ENCODE measurements at places on chromosomes 11 and 22. TPM values are rescaled to one million over a fixed set of nuclear protein-coding genes. Genes with fewer than 3 reads are reported as not detected.

Gene FREY1
- 0.89 TPM for total RNA-seq

Gene NLRX1
- 15.7 TPM for total RNA-seq

DNA sequence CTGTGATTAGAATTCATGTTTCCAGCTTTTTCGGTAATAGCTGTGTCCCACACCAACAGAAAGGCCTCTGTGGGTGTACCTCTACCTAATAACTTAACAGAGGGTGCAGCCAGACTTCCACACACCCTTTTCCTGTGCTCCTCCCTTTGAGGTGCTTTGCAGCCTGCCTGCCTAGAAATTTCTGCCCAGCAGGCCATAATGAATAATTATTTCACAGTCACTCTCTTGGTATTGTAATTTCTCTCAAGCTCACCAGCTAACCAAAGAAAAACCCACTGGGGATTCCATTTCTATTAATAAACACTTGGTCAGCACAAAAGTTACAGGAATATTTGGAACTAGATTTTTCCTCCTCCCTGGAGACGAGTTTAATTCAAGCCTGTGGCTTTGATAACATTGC, 13.3 kb downstream of the WT1 start:
- no peak for DNase-seq

Gene RAG2
- not detected for total RNA-seq

Gene OR52E8
- total RNA-seq, result not detected

Gene HOATZ
- not detected for total RNA-seq

DNA sequence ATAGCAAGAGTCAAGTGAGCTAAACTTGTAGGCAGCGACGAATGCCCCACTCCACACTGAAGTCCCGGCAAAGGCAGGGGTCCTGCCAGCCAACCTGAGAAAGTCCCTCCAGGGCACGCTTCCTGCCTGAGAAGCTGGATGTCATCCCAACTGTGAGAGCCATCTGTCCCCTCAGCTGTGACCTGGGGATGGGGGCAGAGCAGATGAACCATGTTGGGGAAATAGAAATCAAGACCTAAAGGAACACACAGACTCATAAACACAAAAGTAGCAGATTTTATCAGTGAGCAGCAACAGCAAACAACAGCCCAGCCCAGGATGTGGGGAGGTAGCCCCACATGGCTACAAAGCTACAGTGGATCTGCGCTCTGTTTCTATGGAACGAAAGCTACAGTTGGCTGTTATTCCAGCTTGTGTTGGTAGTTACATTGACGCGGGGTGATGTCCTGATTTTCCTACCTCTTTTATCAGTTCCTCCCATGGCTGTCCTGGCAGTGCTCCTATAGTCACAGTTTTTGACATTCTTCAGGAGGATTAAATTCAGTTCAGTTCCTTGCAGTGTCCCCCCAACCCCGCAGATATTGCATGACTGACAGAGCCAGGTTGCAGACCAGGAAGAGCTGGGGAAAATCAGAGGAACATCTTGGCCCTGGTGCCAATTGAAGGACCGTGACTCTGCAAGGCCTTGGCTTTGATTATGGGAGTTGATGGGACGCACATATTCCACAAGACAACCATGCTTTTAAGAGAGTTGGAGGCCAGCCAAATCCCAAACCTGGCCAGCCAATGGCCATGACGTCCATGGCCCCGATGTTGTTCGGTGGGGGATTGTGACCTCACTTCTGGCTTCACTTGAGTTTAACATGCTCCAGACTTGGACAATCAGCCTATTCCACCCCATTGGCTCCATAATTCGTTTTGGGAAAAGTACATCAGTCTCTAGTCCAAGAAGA, 14.6 kb downstream of the MRGPRD start:
- no peak for DNase-seq

Gene LRRC55
- 0.12 TPM for total RNA-seq

DNA sequence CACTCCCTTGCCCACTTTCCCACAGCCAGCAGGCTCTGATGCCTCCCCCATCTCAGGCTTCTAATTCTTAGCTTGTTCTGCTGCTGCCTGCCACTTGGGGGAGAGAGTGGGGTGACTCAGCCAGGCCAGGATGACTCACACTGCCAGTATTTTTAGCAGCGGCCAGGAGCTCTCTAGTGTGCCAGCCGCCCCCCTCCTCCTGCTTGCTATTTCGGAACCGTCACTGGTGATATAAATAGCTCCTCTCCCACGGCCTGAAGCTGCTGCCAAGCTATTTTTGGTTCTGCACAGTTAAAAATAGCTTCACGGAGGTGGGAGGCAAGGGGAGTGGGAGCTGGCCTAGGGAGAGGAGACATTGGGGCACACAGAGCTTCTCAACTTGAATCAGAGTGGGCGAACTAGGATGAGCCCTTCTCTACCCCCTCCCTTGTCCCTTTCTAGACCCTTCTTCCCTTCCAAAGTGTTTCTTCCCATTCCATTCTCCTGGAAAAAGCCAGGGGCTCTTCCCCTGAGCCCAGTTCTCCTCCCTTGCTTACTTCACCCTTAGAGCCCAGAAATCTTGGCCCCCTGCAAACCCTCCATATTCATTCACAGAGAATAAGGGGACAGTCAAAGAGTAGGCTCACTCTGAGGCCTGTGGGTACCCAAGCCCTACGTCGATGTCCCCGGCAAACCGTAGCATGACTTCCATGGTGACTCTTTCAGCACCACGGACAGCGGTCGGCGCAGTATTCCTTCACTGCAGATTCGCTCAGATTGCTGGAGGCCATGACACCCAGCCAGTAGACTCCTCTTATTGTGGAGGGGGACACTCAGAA, 2.5 kb upstream of the NPAS4 start:
- peak; percentile 80 for DNase-seq

Gene SNX32
- 1.9 TPM for total RNA-seq

GRCh38 chr11:60459345-60459744, 3.7 kb downstream of the MS4A1 start:
- no peak for DNase-seq

DNA sequence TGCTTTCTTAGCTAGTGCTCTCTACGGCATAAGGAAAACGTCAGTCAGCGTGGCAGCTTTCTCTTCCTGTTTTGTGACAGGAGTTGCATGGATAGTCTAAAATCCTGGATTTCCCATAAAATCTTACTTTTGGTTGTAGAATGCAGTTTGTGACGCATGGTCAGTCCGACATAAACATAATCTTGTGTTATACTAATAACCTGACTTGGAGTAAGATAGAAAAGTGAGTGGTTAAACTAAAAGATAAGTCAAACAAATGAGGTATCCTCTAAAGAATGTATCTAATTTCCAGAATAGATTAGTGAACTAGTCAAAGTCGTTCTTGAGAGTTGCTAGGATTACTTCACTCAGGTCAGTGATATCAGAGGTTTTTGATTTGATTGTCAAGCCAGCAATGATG, 157.6 kb downstream of the PGR start:
- peak; percentile 7 for DNase-seq

- DNase-seq, result no peak
These were observed 357.0 kb downstream of the LRRC4C start for GRCh38 chr11:41102471-41102870.

Gene TLCD5
- total RNA-seq, result 6.9 TPM

DNA sequence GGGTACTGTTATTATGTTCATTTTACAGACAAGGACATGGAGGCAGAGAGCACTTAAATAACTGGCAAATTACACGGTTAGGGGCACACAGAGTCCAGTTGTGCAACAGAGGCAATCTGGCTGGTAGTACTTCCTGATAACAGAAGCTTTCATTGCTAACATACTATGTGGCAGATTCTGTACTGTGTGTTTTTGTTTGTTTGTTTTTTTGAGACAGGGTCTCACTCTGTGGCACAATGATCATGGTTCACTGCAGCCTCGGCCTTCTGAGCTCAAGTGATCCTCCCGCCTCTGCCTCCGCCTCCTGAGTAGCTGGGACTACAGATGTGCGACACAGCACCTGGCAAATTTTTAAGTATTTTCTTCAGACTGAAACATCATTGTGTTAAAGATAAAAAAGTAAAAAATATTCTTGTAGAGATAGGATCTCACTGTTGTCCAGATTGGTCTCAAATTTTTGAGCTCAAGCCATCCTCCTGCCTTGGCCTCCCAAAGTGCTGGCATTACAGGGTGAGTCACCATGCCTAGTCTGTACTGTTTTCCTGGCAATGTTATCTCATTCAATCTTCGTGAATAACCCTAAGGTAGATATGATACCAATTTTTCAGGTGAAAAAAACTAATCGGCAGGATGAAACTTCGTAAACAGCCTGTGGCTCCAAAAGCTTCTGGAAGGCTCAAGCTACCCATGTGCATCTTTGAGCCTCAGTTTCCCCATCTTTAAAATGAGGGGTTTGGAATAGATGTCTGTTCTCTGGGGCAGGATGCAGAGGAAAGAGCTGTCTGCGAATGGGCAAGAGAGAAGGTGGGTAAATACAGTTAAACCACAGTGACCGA, 921 bp upstream of the NUCB2 start:
- no peak for DNase-seq

- DNase-seq, result peak; percentile 46
These were observed 28.7 kb downstream of the CHRDL2 start for GRCh38 chr11:74702383-74703007.

- DNase-seq, result no peak
These were observed 176.7 kb downstream of the SOX6 start for GRCh38 chr11:16179676-16180075.

Gene FZD4
- total RNA-seq, result 25.1 TPM

DNA sequence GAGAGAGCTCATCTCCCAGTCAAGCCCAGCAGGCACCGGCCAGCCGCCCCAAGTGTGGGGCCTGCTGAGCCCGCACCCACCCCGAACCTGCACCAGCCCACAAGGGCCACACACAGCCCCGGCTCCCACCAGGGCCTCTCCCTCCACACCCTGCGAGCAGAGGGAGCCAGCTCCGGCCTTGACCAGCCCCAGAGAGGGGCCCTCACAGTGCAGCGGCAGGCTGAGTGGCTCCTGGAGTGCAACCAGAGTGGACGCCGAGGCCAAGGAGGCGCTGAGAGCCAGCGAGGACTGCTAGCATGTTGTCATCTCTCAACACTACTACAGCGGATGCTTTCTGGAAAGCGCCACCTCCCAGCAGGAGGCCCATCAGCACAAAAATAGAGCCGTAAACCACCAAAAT, 10.9 kb downstream of the DEFB108B start:
- DNase-seq, result no peak

GRCh38 chr11:79362821-79363220, 78.0 kb downstream of the TENM4 start:
- no peak for DNase-seq

GRCh38 chr11:125262830-125263218, 98.3 kb downstream of the PKNOX2 start:
- no peak for DNase-seq

GRCh38 chr11:841981-842369, 354 bp downstream of the POLR2L start:
- no peak for DNase-seq

Gene LMO1
- total RNA-seq, result not detected

Gene CREBZF
- 35.6 TPM for total RNA-seq

Gene GAL3ST3
- total RNA-seq, result not detected

Gene FIBIN
- 18.5 TPM for total RNA-seq

DNA sequence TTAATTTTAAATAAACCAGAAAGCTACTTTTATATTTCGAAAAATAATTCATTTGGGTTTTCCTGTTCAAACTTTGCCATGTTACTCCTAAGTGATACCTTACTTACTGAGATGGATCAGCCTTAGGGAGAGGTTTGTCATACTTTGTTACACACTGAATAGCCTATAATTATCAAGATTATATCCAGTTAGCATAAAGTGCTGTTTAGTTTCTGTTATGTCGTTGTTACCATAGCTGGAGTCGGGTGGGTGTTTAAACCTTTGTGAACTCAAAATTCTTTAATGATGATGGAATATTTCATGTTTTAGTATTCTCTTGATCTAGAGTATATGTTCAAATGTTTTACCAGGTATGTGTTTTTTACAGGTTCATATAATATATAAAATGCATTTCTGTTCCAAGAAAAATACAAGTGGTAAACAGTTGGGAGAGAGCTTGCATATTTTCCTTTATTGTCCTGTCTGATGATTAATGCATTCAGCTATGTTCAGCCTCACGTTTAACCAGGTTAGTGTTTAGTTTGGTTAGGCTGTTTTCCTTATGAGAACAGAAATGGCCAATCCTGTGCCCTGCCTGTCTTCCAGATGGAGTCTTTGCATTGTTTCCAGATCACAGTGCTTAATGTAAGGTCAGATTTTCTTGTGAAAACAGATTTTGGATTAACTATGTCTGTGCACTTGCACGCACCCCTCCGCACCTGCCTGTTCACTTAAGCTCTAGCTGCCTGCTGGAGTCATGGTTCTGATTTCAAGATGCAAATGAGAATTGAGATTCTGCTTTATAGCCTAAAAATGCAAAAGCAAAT, 105.6 kb downstream of the ATXN10 start:
- no peak for DNase-seq

- DNase-seq, result no peak
These were observed 1276.1 kb downstream of the LRRC4C start for GRCh38 chr11:40183073-40184064.
